ENCODE measurements at places on chromosomes 12 and 14.

DNA sequence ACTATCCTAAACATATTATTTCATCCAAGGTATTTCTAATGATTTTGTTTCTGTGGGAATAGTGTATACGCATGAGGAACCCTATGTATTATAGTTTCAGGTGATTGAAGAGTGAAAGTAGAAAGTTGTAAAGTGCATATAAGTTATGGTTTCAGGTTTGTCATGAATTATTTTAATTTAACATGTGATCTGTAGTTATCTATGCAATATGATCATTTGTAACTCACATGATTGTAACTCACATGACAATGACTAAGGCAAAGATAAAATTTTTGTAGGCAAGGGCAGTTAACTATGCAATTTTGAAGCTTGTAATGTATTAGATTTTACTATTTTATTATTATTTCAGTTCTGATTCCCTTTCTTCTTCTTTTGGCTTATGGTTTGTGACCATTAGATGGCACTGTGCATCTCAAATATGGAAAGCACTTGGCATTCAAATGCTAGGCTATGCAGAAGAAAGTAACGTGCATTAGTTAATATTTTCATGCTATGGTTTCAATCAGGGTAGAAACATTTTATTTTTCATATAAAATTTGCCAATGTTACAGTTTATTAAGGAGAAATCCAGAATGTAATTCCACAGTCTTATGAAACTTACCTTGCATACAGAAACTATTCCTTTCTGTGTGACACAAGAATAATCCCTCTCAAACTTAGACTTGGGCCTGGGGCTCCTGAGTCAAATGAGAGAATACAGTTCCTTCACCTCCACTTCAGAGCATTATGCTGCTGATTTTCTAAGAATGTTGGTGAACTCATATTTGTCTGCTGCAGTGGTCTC is 15.8 kb upstream of the TMEM30B start:
- DNase-seq: no peak

DNA sequence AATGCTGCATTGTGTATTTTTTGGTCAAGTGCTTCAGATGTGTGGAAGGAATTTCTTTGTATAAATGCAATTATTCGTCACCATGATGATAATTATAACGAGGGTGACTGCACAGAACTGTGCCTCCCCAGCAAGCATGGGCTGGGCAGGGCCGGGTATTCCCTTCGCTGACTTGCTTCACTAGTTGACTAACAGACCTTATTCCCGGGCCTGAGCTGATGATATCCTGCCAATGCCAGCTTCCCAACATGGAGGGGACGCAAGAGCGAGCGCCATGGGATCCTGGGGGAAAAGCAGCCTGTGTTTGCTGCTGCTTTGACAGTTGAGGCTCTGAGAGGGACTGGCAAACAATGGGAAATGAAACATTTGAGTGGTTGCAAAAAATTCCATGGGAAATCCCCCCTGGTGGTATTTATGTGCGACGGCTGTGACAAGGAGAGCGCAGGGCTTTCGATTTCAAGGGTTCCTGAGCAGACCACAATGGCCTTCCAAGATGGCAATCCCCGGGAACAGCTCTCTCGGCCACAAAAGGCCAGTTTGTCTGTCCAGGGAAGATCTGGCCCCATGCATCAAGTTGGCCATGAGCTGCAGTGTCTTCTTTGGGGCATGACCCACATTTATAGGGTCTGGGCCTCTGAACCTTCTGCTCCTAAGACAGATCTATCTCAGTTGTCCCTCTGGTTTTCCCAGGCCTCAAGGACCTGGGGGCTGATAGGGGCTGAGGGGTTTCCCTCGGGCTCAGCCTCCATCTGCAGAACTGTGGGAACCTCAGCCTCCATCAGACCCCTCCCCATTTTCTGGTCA is 21.9 kb upstream of the MAP1LC3B2 start:
- DNase-seq: peak; percentile 27

DNA sequence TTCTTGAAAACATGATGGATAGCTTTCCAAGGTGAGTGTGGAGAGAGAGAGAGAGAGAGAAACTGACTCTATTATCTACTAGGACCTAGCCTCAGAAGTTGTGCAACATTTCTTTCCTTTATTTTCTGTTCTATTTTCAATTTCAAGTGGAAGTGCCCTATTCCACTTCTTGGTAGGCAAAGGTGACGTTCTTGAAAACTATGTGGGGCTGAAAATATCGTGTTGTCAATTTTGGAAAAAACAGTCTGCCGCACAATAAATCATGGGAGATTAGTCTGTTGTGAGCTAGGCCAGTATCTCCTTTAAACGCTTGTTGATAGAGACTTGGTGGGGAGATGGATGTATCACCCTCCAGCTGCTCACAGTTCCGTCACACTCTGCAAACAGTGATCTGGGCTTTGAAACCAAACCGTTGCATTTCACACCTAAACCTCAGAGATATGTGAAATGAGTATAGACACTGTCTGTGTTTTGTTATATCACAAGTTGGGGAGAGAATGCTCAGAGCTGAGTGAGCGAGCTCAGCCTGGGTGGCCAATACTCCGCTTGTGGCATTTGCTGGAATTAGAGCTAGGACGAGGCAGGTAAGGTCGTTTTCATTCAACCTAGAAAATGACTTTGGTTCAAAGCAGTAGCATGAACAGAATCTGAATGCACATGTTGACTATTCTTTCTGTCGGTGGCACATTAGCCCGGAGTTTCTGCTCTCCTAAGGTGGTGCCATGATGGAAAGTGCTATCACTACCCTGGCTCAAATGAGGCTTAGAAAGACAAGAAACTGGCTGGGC is 75.1 kb upstream of the ST8SIA1 start:
- no peak for DNase-seq

- DNase-seq: no peak
Observed at GRCh38 chr12:109503611-109504010, 26.2 kb downstream of the UBE3B start.

GRCh38 chr14:89755816-89756215 is 198.7 kb downstream of the EFCAB11 start:
- no peak for DNase-seq

GRCh38 chr14:24098927-24099813 is 5.1 kb downstream of the PCK2 start:
- no peak for DNase-seq

- DNase-seq: no peak
Observed at GRCh38 chr14:93937519-93937918, 10.4 kb downstream of the FAM181A start.

DNA sequence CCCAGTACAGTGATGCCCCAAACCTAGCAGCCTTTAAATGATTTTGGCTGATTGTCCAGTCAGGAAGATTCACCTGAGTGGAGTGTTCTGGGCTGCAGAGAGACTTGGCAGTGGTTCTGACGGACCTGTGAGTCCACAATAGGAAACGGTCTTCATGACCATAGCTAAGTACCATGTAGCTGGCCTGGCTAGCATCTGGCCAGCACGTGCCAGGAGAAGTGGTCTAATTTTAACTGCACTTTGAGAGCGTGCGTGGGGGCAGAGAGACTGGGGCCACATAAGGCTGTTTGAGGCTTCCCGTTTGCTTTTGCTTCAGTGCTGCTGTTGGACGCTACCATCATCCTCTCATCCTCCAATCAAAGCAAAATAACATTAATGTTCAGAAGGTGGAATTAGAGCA is 54.7 kb downstream of the PPM1A start:
- DNase-seq: no peak

GRCh38 chr14:24790196-24790595 is 156.2 kb upstream of the GZMB start:
- no peak for DNase-seq

GRCh38 chr14:101840649-101841369 is 79.3 kb downstream of the PPP2R5C start:
- no peak for DNase-seq

DNA sequence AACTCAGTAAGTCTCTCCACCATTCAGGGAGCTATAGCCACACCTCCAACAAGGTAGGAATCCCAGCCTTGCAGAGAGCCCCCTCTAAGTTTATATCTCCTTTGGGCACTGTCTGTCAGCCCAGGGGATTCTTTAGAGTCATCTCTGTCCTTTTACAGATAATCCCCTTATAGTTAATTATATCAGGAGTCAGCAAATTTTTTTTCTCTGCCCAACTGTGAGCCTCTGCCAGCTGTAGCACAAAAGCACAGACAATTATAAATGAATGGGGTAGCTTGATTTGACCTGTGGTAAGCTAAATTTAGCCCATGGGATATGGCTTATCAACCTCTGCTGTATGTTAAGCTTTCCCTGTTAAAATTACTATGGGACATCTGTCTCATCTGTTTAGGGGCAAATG is 8.3 kb downstream of the CEP128 start:
- no peak for DNase-seq

- DNase-seq: no peak
Observed at GRCh38 chr12:1607940-1608712, 13.7 kb upstream of the FBXL14 start.

- DNase-seq: no peak
Observed at GRCh38 chr12:47731723-47732122, 6.4 kb upstream of the ENDOU start.

GRCh38 chr12:27014859-27015729 is 910 bp upstream of the TM7SF3 start:
- no peak for DNase-seq

All from neural progenitor cell (in vitro differentiated cells).